ENCODE measurements at places on chromosomes 11 and 22.

GRCh38 chr22:40196628-40197360, 19.1 kb downstream of the TNRC6B start:
- no peak for DNase-seq

- DNase-seq = no peak
Observed at GRCh38 chr11:14119357-14119756, 156.8 kb downstream of the SPON1 start.

- peak; percentile 27 for DNase-seq
Observed at GRCh38 chr11:99370549-99371216, 349.9 kb downstream of the CNTN5 start.

DNA sequence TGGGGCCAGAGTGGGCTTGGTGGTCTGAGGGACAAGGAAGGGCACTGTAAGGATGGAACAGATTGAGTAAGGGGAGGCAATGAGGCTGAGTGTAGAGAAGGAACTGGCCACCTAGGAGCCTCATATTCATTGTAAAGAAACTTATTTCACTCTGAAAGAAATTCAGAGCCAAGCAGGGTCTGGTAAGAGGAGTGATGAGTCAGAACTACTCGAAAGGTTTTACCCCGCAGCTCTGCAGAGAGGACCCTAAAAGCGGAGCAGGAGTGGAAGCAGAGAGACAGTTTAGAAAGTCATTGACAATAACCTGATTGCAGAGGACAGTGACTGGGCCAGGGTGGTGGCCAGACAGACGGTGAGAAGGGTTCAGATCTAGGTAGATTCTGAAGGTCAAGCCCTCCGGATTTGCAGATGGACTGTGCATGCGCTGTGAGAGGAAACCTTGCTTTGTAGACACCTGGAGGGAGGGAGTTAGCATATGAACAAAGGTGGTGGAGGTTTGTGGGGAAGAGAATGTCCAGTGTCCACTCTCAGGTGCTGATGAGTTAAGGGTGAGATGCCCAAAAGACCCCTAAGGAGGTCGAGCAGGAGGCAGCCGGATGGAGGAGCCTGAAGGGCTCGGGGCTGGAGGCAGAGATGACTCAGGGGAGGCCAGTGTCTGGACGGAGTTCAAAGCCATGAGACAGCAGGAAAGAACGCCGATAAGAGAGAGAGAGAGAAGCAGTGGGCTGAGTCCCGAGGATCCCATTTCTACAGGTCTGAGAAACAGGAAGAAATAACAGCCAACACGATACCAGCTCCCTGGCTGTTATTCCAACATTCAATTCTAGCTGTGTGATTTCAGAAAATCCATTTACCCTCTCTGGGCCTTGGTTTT, 546.0 kb downstream of the BRD1 start:
- no peak for DNase-seq

DNA sequence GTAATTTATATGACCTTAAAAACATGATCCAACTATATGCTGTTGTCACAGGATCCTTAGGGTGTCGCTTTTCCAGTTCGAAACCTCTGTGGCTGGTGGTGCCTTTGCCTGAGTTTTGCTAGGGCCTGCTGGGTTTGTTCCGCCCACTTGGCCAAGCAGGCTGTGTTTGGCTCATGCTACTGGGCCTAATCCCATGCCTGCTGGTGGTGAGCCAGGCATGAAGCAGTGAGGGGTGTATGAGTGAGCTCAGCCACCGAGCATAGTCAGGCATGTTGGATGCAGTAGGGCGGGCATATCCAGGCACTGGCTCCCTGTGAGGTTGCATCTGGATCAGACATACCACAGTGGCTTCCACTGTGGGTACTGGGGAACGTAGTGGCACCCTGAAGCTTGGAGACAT, 16.3 kb downstream of the NPAT start:
- DNase-seq = no peak

DNA sequence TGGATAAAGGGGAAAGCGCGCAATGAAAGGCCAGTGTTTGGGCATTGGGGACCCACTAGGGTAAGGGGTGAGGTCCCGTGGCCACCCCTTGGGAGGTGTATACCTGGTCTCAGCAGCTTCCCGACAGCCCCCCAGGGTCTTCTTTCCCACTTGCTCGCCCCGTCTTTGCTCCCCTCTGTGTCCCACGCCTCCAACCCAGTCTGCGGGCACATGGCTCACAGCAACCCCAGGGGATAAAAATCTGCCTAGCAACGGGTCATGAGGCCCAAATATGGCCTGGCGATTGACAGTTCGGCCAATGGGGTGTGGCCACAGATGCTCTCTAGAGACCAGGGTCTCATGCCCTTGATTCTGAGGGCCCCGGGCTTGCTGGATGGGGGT, 41.6 kb downstream of the AHNAK start:
- no peak for DNase-seq

All from occipital lobe (tissue), 3 donors.